ENCODE measurements at places on chromosomes 3 and 15.

DNA sequence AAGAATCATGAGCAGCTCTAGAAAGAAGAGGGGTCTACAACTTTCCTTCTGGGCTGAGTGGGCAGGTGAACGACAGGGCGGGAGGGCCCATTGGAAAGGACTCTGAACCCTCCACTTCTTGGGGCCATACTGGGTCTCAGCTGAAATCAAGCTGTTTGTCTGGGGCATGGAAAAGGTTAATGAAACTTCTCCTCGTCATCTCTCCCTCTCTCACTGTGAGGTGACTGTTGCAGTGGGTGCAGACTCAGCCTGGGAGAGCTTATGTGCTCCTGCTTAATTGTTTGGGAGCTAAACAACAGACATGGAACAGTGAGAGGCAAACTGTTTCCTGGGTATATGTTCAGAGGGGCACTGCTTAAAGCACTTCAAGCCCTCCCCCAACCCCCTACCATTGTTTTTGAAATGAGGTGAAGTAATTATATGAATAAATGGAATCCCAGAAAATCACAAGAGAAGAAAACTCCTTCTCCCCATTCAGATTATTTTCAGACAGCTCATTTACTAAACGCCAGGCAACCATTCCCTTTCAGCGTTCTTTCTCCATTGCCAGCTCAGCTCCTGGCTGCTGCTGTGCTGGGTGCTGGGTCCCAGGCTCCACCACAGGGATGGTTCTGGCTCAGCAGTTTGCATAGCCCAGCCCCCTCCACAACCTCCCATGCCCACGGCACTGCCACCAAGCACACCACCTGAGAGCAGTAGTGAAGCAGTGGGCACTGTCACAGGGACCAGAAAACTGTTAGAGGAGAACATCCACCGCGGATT, 444.9 kb upstream of the TBL1XR1 start:
- no peak for DNase-seq

GRCh38 chr15:77557144-77557543, 75.6 kb downstream of the LINGO1 start:
- DNase-seq = no peak

- DNase-seq = no peak
Measured at GRCh38 chr3:17505856-17506255, 236.6 kb downstream of the TBC1D5 start.

GRCh38 chr3:115680803-115681345, 57.6 kb downstream of the GAP43 start:
- DNase-seq = no peak

DNA sequence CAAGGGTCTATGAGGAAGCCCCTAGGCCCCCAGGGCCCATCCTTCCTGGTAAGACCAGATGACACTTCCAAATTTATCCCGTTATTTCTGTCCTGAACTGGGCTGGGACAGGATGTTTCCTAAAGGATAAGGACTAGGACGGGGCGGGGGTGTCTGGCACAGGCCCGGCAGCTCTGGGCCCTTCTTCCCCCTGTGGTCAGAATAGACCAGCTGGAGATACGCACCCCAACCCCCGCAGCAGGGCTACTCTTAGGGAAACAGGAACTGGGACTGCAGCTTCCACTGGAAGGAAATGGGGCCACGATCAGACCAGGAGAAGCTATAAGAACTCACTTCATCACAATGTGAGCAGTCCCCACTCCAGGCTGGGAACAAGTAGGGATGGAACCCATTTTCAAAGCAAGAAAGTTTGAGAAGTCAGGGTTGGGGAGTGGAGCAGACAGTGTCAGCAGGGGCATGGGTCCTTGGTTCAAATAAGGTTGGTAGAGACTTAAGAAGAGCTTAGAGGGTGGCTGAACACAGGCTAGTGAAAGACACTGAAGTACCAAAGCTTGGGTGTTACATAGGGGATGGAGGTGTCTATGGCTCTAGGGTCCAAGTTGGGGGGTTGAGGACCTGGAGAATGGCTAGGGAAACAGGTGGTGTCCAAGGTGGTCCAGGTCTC, 1.1 kb downstream of the NCKIPSD start:
- no peak for DNase-seq

DNA sequence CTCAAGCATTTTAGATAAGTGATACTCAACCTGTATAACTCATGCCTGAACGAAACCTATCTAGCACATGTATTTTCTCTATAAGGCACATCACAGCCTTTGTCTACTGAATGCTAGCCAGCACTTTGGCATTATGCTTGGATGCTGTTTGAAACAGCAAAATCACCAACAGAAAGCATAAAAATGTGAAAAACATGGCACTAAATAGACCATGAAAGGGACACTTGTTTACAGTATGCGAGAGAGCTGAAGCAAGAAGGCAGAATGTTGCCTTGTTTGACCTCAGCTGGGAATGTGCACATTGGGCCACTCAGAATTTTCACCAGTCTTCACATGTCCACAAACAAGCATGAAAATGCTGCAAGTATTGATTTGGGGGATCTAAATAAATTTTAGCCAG, 59.5 kb downstream of the MINDY2 start:
- DNase-seq = no peak

DNA sequence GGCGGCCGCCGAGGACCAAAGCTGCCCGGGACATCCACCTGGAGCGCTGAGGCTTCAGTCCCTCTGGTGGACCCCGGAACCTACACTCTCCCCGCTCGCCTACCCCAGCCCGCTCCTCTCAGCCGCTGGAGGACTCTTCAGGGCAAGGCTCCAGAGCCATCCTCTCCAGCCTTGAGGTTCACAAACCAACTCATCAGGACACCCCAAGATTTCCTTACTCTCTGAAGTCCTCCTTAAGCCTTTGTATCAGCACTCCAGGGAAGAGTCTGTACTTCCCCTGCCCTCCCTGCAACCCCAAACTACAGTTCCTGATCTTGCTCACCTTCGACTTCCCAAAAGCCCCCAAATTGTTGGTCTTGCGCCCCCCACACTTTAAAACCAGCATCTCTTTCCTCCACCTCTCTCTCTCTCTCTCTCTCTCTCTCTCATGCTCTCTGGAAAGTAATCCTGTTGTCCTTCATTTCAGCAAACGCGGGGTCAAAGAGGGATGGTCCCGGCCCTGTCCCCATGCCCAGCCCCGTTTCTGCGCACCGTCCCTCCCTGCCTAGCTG, 438 bp downstream of the THBS1 start:
- no peak for DNase-seq

DNA sequence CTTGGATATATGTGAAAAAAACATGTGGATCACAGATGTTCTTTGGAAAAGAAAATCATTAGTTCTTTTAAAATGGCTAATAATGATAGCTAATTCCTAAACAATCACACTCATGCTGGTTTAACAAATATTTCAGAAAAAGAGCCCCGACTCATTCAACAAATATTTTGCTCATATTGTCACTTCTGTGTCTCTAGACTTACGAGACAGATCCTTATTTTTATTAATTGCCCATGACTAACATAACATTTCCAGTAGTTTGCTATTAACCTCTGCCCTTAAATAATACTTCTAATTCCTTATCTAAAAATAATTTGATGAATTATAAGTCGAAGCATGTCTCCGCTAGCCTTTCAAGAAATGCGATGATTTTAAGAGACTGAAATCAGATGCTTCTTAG, 70.4 kb downstream of the SATB1 start:
- no peak for DNase-seq

- no peak for DNase-seq
Measured at GRCh38 chr15:85408270-85408746, 27.9 kb downstream of the AKAP13 start.

GRCh38 chr3:155870945-155871745, 695 bp downstream of the GMPS start:
- DNase-seq = peak; percentile 9

GRCh38 chr15:41661078-41661517, 893 bp downstream of the MGA start:
- no peak for DNase-seq

- no peak for DNase-seq
Measured at GRCh38 chr3:188152660-188153436, 1.1 kb upstream of the LPP start.

DNA sequence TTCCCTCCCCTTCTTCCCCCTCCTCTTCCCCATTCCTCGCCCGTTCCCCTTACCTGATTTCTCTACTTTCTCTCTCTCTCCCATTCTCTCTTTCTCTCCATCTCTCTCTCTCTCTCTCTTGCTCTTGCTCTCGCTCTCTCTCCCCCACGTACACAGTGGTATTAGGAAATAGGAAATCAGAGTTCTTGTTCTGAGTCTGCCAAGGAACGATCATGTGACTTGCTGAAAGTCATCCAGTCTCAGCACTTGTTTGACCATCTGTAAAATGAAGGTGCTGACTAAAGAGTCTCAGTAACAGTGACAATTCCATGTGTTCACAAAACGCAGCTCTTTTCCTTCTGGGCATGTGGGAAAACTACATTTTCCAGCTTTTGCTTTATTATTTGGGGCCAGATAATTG, 445.0 kb upstream of the TGFBR2 start:
- DNase-seq = no peak

DNA sequence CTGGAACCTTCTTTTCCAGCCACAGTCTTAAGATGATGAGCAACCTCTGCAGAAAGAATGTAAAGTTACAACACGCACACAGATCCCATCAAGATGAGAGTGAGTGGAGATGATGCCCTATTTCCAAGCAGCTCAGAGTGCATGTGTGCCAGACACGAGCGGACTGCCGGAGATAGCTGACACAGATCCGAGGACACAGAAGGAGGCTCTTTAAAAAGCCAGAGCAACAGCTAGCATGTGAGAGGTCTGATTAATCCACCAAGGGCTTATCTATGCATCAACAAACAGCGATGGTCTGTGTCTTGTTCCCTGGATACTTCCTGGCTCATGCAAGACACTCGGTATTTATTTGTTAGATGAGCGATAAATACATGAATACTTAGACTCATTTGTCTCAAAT, 128.6 kb upstream of the DLG1 start:
- DNase-seq = no peak

DNA sequence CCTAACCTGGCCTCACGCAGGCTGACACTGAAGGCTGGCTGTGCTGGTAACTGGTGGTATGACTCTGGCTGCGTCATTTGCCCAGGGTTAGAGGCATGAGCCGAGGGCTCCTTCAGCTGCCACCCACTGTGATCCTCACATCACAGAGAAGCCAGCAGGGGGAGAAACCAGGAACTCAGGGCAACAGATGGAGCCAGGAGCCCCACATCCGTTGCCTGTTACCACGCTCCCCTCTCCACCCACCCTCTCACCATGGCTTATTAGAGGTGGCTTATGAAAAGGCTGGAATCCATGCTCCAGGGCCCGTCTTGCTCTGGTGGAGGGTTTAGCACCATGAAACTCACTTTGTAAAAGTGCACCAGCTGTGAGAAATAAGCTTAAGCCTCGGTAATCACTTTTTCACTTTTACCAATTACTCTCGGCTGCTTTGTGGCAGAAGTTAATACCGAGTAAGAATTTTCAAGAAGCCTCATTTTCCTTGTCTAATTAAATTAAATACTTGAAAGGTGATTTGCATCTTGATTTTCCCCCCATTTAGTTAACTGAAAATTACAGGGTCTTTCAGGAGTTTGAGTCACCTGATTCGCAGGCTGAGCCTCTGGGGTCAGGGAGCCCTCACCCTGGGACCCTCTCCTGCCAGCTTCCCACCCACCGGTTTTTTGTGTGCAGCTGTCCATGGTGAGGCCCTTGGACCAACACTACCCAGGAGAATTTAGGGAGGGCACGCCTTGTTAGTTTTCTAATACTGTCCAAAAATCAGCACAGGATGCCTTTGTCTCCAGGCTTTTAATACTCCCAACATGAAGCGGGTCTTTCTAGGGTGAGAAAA, 60.9 kb downstream of the ASB7 start:
- no peak for DNase-seq

DNA sequence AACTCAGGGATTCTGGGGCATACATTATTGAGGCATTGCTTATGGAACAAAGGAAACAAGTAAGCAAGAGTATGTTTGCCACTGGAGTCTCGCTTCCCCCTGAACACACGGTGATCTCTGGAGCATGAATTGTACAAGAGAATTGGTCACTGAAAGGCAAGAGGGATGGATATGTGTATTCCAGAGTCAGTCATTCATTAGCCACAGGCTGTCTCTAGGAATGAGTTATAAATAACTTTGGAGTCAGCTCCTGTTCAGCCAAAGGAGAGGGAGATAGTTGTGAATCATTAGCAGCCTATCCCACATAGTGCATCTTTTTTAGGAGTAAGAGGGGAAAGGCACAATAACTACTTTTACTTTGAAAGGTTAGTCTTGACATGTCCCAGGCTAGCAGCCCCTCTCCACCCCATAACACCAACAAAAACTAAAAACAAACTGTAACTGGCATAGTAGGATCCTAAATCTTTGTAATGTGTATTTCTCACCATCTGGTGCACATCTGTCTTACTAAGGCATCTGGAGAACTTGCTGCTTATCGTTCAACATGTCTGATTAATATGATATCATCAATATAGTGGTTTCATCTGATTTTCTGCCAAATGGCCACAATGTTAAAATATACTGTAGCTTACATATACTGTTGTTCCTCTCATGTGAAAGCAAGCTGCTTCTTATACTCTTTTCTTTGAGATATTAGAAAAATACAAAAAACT, 462.2 kb downstream of the GRM7 start:
- DNase-seq = no peak

- DNase-seq = no peak
Measured at GRCh38 chr3:151283907-151284461, 5.6 kb upstream of the P2RY14 start.

DNA sequence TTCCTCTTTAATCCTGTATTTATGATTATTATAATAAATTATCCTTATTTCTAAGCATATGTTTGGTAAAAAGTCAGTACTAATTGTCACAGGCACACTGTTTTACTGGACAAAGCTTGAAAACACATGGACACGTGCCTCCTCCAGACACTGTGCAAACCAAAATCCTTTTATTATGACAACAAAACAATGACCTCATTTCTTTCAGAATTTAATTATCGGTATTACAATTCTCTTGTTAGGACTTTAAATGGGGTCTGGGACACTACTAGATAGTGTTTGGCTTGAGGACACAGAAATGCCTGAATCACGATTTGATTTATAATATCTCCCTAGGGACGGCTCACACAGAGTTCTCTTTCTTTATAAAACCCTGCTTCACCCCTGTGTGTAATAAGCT, 107.3 kb upstream of the IGSF10 start:
- no peak for DNase-seq

DNA sequence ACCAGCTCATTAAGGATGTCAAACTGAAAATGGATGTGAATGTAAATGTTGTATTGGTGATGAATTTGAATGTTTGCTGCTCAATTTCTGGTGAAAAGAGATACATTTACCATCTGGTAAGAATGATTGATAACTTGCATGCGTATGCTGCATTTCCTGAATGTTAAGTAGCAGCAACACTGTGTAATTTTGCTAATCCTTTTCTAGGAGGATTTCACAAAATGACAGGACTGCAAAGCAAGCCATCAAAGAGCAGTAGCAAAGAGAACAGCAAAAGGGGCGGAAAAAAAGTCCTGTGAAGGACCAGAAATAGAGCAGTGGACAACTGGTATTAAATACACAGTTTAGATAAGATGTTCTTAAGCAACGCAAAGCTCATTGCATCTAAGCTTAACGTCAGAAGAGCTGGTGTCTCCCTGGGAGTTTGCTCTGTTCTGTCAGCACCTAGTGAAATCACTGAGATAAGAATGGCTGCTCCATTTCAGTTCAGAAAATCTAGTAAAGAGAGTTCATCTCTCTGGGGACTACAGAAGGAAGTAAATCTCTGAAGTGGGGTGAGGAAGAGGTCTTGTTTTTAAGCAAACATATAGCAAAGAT, 23.5 kb upstream of the PAQR5 start:
- DNase-seq = no peak

GRCh38 chr3:113063126-113063894, 72.5 kb downstream of the GTPBP8 start:
- no peak for DNase-seq
